AG09319 (cell line): ENCODE measurements at places on chromosomes 13 and 19.

DNA sequence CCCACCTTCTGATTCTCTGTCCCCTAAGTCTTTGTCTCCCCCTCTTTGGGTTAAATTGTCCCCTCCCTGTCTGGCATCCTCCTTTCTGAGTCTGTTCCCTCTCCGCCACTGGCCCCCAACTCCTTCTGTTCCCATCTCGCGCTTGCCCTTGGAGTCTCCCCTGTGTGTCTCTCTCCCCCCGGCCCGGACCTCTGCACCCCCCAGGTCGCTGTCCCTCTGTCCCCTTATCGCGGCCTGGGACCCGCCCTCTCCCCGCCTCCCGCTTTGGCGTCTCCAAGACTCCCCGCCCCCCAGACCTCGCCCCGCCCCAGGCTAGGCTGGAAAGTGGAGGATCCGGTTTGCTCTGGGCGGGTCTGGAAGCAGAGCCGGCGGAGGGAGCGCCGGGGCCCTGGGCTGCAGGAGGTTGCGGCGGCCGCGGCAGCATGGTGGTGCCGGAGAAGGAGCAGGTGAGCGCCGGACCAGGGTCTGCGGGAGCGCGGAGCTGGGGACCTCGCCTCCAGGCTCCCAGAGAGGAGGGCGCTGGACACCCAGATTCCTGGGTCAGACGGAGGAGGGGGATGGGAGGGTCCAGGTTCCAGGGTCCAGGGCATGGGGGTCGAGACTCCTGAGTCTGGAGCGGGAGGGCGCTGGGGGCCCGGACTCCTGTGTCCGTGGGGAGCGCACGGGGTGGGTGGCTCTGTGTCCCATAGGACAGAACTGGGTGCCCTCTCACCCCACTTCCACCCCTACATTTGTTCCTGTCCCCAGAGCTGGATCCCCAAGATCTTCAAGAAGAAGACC is at the start of gene TRPM4:
Gene TRPM4 (plus strand): TSS at position 348 of the 780 bp plus-strand sequence. CDS start 75 bp downstream, at position 423.
- DNase-seq: no peak

DNA sequence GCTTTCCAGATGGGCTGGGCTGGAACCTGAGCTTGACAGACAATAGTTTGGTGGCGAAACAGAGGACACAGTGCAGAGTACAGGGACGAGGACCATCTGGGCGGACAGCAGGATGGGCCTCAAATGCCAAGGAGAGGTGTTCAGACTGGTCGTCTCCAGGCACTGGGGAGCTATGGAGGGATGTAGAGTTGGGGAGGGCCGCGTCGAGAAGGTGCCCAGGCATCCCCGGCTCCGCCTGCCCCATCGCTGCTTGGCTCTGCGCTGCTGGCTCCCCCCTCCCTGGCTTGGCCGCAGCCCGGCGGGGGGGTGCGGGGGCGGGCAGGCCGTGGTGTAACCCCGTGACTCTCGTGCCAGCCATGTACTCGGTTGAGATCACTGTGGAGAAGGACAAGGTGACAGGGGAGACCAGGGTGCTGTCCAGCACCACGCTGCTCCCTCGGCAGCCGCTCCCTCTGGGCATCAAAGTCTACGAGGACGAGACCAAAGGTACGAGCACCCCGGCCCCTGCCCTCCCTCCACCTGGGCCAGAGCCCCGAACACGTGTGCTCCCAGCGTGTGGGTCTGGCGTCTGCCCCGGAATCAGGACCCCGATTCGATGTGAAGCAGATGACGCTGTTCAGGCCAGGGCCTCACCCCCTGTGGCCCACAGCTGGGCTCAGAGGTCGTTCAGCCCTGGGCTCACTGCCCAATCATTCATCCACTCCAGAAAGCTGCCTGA is 10.8 kb upstream of the MISP start:
- no peak for DNase-seq

- DNase-seq: no peak
Measured at GRCh38 chr13:112893207-112893569, 75.8 kb upstream of the MCF2L start.

DNA sequence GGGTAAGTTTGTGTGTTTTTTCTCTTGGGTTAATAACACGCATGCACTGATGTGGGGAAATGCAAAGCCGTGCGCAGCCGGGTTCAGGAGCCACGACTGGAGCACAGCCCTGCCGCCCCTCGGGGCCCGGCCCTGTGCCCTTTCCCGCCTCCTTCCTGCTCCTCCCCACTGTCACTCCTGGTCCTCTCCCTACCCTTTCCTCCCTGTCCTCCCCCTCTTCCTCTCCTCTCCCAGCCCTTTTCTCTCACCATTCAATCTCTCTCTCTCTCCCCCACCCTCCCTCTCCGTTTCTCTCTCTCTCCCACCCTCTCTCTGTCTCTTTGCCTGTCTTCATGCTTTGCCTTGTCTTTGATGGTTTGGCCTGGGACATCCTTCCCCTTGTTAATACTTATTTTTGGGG is 27.2 kb downstream of the PLEKHJ1 start:
- DNase-seq: no peak

- no peak for DNase-seq
Measured at GRCh38 chr19:57642396-57643046, 9.6 kb downstream of the ZNF211 start.

GRCh38 chr13:98858191-98858590 is 105.7 kb upstream of the SLC15A1 start:
- no peak for DNase-seq

GRCh38 chr13:96822895-96823294 is 171.4 kb downstream of the OXGR1 start:
- no peak for DNase-seq

DNA sequence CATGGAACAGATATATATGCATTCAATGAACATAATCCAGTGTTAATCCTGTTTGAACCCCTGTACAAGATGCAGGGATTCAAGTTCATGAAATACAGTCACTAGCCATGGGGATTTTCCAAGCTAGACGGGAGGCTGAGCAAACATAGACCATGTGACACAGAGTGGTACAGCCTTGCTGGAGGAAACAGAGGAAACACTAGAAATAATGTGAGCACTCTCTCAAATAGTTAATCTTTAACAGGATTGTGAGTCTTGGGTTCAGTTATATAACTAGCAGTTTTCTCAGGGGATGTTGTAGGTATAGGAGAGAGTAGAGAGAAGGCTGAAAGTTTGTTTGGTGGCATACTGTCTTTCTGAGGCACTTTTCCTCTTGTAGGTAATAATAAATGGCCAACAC is 13.9 kb upstream of the LGALS16 start:
- no peak for DNase-seq

DNA sequence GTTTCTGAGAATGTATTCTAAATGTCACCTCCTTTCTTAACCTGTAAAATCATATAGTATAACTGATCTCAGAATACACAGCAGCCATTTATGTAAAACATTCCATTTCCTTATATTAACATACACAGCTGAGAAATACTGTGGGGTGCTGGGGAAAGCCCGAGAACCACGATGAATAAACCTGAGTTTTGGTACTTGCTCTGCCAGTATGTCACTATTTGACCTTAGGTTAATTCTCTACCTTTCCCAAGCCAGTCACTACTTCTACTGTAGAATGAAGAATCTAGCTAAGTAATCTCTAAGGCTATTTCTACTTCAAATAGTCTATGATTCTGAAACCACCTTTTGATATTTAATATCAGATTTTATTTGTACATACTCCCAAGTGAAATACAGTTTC is 173.7 kb downstream of the TBC1D4 start:
- no peak for DNase-seq

GRCh38 chr13:110503979-110504499 is 57.5 kb downstream of the RAB20 start:
- DNase-seq: no peak

GRCh38 chr19:32902448-32902847 is 32.9 kb upstream of the SLC7A9 start:
- no peak for DNase-seq

- no peak for DNase-seq
Measured at GRCh38 chr19:46482631-46483030, 11.3 kb upstream of the PNMA8A start.

DNA sequence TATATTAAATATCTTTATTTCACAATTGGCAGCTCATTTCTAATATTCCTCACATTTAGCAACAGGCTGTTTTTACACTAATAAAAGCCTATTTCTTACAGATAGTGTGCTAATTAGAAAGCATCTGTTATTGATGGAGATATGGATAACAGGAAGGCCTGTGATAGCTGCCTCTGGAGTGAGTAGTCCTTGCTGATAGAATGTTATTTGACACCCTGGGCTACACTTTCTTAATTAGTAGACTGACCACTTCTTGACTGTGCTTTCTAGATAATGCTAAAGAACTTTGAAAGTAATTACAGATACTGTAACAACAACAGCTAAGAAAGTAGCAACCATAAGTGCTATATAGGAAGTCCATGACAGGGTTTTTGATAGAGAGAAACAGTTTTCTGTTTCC is 554.3 kb downstream of the DIAPH3 start:
- DNase-seq: no peak

GRCh38 chr19:10654610-10655456 is 687 bp downstream of the ILF3 start:
- DNase-seq: no peak

DNA sequence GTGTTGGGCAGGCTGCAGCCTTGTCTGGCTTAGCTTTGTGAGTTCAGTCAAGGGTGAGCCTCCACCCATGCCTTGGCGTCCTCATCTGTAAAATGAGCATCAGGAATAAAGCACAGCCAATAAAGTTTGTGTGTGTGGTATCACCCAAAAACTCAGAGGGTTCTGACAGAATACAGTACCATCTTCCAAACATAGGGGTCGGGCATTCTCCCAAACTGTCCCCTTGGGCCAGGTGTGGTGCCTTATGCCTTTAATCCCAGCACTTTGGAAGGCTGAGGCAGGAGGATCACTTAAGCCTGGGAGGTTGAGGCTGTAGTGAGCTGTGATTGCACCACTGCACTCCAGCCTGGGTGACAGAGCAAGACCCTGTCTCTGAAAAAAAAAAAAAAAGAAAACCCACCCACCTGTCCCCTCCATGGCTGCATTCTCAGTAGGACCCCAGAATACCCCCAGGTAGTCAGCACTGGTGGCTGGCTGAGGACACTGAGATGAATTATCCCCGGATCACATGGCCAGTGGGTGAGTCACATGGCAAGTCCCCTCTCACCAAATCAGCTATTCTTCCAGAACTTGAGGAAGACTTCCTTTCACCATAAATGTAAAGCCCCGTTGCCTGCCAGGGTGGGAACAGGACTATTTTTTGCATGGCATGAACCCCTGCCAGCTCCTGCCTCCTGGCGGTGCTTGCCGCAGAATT is 18.6 kb downstream of the POP4 start:
- DNase-seq: no peak

- no peak for DNase-seq
Measured at GRCh38 chr19:33296488-33296971, 5.8 kb downstream of the CEBPA start.

DNA sequence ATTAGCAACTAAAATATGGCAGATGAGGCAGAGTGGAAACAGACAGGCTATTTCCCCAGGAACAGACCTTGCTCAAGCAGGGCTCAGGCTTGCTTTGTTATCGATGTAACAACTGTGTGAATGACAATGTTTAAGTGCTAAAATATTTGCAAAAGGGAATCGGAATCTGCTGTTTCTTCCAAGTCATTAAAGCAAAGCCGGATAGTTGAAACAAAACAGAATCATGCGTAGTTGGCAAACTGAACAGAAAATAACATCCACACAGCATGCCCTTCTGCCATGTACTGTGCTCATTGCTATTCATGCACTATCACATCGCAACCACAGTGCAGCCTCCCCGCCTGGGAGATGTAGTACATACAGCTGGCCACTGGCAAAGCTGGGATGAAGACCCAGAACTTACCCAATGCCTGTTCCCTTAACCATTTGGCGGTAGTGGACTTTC is 799.1 kb downstream of the DIAPH3 start:
- DNase-seq: no peak
